Heart right ventricle (tissue), 16 donors: ENCODE measurements at places on chromosomes 11 and 22. TPM values are rescaled to one million over a fixed set of nuclear protein-coding genes. Genes with fewer than 3 reads are reported as not detected.

SH3BP1 gene
- 0.50 TPM for total RNA-seq

TRPM5 gene
- total RNA-seq = not detected

C11orf91 gene
- total RNA-seq = not detected

ABCG4 gene
- total RNA-seq = 1.6 TPM

EMID1 gene
- 0.26 TPM for total RNA-seq

SORL1 gene
- total RNA-seq = 9.5 TPM

DSCAML1 gene
- total RNA-seq = 0.39 TPM

GUCY1A2 gene
- 9.5 TPM for total RNA-seq

SCN4B gene
- 12.5 TPM for total RNA-seq

CCDC73 gene
- not detected for total RNA-seq

CARNS1 gene
- 10.5 TPM for total RNA-seq

OR52A1 gene
- not detected for total RNA-seq

KCNQ1OT1 gene
- total RNA-seq = 0.36 TPM

APLNR gene
- 16.4 TPM for total RNA-seq

CDC45 gene
- 0.21 TPM for total RNA-seq

SLC7A4 gene
- 0.78 TPM for total RNA-seq

ELFN2 gene
- total RNA-seq = 0.05 TPM

OR6A2 gene
- total RNA-seq = not detected

UQCC3 gene
- 5.5 TPM for total RNA-seq

KRTAP5-10 gene
- not detected for total RNA-seq

GRM5 gene
- 0.05 TPM for total RNA-seq

OOSP3 gene
- total RNA-seq = not detected

SCUBE1 gene
- total RNA-seq = 0.36 TPM

MRPL21 gene
- total RNA-seq = 94.0 TPM

OR10D3 gene
- total RNA-seq = not detected

GLB1L3 gene
- total RNA-seq = not detected

CENPM gene
- 0.70 TPM for total RNA-seq

OR8G1 gene
- not detected for total RNA-seq

C22orf31 gene
- total RNA-seq = 0.24 TPM

CADM1 gene
- 78.7 TPM for total RNA-seq

CD6 gene
- total RNA-seq = 0.17 TPM

GLYATL1 gene
- not detected for total RNA-seq

CEND1 gene
- total RNA-seq = 0.34 TPM

AQP11 gene
- 1.3 TPM for total RNA-seq
